ENCODE measurements at places on chromosomes 1 and 21.
A peak's percentile ranks its signal among the peaks of the same experiment; 100 is the strongest.

DNA sequence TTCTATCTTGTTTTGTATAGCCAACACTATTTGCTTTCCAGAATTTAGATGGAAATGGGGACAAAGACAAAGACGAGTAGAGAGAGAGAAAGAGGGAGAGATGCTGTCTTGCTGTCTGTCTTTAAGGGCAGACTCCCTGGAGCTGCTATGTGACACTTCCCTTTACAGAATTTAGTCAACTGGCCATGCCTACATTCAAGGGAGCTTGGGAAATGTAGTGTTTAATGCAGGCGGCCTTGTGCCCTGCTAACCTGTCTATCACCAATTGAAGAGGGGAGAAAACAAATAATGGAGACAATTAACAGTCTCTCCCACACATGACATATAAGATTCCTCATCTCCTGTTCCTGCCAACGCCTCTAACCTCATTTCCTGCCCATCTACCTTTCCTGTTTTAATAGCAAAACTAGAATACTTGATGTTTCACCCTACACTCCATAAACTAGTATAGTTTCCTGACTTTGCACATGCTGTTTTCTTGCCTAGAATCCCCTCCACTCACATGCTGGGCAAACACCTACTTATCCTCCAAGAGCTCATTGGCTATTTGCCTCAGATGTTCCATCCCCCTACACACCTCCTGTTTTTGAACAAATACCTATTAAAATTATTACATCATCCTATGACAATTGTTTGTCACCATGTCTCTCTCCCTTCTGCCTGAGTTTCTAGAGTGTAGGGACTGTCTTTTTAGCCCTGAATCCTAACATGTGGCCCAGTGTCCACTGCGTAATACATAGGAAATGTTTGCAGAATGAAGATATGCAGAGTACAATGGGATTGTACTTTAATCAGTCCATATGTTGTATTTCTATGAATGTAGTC, 117.2 kb downstream of the SLC25A24 start:
- DNase-seq: no peak

GRCh38 chr1:2115702-2116341, 65.6 kb downstream of the PRKCZ start:
- no peak for DNase-seq

DNA sequence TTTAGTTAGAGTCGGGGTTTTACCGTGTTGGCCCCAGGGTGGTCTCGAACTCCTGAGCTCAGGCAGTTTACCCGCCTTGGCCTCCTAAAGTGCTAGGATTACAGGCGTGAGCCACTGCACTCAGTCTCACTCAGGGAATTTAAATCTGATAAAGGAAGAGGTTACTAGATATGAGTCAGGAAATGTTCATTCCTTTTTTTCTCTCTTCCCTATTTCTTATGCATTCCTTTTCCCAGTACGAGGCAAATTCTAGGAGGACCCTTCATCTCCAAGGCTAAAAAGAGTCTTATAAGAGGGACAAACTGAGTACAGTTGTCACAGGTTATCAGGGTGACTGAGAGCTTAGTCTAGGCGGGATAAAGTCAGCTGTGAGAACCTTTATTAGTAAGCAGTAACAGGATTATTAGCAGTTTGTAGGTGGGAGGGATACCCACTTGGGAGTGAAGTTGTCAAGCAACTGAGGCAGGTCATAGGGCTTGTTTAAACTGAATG, 9.1 kb downstream of the MACF1 start:
- peak; percentile 89 for DNase-seq

- peak; percentile 44 for DNase-seq
These were observed 165.9 kb downstream of the PTBP2 start for GRCh38 chr1:96887501-96887900.

DNA sequence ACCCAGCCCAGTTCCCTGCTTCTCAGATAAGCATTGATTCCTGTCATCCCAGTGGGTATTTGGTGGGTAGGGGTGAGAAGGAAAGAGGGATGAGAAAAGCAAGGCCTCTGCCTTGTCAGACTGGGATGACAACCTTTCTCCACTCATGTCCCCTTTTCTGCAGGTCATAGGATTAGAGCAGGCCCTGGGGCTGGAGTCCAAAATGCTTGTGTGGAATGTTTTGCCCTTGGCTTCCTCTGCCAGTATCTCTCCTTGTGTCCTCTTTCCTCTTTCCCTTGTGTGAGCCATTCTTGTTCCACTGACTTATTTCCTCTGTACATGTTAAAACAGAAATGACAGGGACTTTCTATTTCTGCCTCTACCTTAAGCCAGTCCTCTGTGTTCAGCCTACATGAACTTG, 4.1 kb downstream of the ATP2B4 start:
- no peak for DNase-seq

GRCh38 chr1:64038119-64038518, 165.3 kb upstream of the UBE2U start:
- DNase-seq: peak; percentile 88

- DNase-seq: no peak
These were observed at the start of gene POU3F1 for GRCh38 chr1:38046333-38046883. POU3F1 (minus strand) TSS chr1:38046793; CDS start chr1:38046743, 50 bp downstream.

GRCh38 chr1:31497601-31498000, 78.7 kb upstream of the TINAGL1 start:
- DNase-seq: no peak

GRCh38 chr1:64679177-64679576, 65.7 kb upstream of the RAVER2 start:
- DNase-seq: peak; percentile 71

DNA sequence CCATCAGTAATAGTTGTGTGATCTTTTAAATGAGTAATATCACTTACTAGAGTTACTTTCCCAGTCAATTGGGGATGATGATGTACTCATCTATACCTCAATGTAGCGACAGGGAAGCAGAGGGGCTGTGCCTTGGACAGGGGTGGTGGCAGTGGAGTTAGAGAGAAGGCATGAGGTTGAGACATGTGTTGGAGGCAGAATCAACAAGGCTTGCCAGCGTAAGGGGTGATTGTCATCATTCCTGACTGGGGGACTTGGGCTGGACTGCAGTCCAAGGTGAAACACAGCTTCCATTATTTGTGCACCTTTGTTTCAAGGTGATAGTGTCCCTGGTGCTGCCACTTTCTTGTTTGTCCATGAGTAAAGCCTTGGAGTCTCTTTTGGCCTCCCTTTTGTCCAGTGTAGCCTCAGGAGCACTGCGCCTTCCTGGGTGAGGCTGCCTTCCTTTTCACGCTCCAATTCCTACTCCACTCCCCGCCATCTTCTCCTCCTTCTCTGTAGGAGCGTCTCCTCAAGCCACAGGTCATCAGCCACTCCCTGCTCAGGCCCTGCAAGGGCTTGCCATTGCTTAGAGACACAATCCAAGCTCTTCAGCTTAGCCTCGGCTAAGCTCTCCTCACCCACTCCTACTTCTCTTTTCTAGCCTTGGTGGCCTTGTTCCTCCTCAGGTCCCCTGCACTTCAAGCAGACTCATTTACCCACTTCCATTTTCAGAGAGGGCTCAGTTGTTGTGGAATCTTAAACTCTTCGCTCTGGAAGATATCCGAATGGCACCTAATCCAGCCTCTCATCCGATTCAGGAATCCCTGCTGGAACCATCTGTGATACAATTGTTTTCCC, 77.6 kb upstream of the CD34 start:
- DNase-seq: no peak

DNA sequence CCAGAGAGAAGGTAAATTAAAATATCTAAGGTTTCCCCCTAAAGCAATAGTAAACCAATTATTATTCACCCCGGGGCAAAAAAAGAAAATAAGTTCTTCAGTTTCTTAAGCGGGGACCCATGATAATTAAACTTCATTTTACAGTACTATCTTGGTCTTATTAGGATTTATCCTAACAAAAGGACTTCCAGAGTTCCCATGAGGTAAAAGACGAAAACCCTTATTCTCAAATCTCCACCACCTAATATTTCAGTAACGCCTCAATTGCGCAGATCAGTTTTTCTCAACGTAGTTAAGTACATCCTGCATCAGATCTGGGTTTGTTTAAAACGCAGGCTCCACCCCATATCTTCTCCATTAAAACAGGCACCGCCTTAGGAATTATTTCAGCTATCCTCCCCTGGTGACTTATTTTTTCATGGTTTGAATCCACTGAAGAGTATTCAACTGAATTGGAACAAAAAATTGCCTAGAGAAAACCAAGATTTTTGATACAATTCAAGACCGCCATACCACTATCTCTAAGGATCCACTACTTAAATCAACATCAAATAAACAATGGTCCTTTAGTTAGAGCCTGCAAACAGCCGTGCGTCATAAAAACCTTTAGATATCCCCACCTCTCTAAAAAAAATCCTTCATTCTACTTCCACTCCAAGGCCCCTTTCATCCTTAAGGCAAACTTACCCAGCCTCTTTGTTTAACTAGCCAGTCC, 1.7 kb downstream of the MCL1 start:
- peak; percentile 52 for DNase-seq

DNA sequence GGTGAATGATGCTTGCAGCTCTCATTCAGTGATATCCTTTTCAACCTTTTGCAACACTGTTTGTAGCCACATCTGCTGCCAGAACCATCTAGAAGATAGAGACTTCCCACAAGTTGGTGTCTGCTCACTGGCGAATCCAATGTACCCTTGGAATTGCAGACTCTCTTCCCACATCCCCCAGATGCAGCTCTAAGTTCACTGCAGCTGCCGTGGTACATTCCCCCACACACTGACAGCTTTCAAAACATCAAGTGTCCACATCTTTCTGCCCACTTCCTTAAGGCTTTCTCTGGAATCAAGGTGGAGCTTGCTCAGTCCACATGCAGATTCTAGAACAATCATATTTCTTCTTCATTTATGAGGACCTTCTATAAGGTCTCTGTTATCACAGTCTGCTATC, 99.2 kb downstream of the PLPPR4 start:
- DNase-seq: no peak

GRCh38 chr1:5415606-5416005, 576.6 kb downstream of the NPHP4 start:
- DNase-seq: no peak

- DNase-seq: no peak
These were observed 739 bp downstream of the SMG5 start for GRCh38 chr1:156281693-156282478.

Measured in amniotic epithelial cell (primary cell).